ENCODE measurements at places on chromosomes 7 and 10.
A peak's percentile ranks its signal among the peaks of the same experiment; 100 is the strongest.

- DNase-seq, result no peak
Measured at GRCh38 chr7:106058928-106059324, 53.2 kb downstream of the SYPL1 start.

DNA sequence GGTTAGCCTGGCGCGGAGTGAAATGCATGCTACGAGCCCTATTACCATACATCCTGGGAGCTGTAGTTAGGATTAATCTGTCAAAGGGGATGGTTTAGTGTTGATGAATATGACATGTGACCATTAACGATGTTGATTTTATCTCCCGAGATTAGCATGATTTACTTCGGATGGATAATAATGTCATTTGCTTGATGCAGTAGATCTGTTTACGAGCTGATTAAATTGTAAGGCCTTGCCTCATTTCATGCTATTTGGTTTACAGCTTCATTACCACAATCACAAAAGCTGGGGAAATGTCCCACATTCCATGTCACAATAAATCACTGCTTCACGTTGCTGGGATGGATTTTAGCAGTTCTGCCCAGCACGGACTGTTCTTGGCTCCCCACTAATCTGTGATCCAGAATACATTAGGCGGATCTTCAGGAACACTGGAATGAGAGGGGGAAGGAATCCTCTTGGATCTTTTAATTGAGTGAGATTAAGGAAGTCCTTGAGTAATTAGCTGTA is 22.3 kb downstream of the ZNF503 start:
- DNase-seq, result peak; percentile 60

GRCh38 chr7:9891056-9891455 is 1082.6 kb upstream of the PHF14 start:
- DNase-seq, result no peak

DNA sequence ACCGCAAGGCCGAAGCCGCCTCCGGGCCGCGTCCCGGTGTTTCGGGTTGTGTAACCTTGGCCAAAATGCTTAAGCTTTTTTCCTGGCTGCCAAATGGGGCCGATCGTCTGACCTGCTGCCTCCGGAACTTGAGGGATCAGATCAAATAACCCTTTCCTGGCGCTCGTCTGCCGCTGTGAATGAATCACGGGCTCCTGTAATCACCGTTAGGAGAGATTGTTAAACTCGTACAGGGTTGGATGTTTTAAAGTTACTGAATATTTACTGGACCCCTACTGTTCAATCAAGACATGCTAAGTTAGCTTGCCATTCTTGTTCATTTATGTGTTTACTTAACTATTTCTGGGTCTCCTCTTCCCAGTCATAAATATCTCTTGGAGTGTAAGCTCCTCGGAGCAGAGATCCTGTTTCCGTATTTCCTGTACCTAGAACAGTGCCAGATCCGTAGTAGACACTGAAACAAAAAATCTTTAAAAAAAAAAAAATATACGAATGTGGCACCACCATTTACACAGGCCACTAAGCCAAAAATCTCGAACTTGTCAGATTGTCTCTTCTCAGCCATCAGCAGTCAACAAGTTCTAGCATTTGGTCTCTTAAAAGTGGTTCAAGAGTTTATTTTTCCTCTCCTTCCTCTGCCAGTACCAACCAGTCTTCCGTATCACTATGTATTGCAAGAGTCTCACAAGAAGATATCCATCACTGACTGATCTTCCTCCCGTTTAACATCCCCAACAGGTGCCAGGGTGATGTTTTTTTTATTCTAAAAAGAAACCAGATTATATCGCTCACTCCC is 650 bp upstream of the TM9SF3 start:
- peak; percentile 74 for DNase-seq

- no peak for DNase-seq
Measured at GRCh38 chr10:21487416-21488180, 37.9 kb downstream of the SKIDA1 start.

DNA sequence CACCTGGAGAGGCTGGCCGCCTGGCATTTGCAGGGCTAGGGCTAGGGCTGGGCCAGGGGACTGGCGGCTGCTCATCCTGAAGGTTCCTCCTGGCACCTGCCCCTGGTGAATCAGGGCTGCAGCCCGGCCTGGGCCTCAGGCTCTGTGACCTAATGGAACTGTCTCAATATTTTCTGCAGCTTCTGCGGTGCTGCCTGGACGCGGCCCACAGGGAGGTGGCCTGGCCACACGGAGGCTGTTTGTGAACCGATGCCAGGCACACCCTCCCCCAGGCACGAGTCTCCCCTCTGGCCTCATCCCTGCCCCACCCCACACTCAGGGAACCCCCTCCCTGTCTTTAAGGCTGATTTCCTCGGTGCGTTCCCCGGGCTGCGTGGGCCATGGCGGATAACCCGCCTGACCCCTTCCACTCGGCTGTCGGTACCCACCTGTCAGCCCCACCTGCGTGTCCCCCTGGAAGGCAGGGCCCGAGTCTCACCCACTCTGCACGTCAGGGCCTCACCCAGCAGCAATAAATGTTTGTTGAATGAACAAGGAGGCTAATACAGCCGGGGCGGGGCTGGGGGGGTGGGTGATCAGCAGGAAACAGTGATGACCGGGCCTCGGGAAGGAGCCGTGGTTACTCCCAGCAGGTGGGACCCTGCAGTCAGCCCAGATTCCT is 54.5 kb upstream of the DNAJB6 start:
- no peak for DNase-seq

GRCh38 chr10:44195112-44196007 is 189.5 kb downstream of the CXCL12 start:
- DNase-seq, result no peak

DNA sequence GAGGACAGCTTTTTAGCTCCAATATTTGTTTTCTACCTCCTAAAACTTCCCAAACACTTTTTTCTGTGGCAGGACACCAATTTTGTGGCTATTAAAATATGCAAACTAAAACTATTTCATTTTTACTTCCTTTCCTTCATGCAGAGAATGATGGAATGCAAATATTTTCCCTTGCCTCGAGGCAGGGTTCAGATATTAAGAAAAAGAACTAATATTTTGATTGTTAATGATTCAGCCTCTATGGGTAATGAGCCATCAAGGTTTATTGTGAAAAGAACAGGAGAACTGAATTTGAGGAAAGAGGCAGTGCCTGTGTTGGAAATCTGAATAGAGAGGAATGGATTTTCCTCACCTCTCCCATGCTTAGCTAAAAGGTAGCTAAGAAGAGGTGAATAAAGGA is 43.1 kb upstream of the CASD1 start:
- no peak for DNase-seq

GRCh38 chr10:69574571-69574978 is 1.4 kb upstream of the NEUROG3 start:
- no peak for DNase-seq

DNA sequence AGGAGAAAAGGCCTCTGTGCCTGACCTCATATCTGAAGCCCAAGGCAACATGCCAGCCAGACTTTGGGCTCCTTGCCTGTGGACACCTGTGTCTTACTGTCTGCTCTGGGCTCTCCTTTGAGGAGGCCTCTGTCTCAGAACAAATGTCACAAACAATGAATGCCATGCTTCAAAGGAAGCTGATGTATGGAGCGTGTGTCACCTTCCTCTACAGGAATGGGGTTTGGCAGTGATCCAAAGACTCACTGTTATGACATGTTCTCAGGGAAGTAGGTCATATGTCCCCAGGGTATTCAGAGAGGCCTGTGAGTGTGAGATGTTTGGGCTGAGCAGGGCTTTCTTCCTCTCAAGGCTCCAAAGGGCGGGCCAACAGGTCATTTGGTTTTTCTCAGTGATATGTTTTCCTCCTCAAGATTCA is 38.4 kb downstream of the PTPRE start:
- peak; percentile 4 for DNase-seq

DNA sequence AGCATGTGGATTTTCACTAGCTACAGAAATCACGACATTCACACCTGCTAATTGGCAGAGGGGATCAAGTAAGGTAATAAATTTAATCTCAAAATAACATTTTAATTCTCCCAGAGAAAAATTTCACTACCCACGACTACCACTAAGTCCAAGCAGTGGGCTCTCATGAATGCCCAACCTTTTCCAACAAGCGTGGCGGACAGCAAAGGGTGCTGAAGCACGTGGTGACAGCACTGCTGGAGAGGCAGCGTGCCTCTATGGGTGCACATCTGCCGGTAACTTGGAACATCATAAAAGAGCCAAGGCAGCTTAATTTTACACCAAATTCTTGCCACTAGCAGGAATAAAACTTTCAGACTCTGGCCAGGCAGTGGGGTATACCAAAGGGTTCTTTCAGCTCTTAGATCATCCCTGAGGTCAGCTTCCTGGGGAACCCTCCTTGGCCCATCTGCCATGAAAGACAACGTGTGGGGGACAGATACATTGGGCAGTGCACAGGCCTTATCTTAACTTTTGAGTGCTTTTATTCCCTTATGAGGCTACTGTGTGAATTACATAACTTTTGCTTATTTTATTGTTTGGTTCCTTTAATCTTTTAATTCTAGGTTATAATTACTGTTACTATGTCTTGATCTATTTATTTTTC is 206.7 kb upstream of the KCTD7 start:
- no peak for DNase-seq

- DNase-seq, result peak; percentile 47
Measured at GRCh38 chr10:69407621-69408301, 9.0 kb downstream of the TACR2 start.

DNA sequence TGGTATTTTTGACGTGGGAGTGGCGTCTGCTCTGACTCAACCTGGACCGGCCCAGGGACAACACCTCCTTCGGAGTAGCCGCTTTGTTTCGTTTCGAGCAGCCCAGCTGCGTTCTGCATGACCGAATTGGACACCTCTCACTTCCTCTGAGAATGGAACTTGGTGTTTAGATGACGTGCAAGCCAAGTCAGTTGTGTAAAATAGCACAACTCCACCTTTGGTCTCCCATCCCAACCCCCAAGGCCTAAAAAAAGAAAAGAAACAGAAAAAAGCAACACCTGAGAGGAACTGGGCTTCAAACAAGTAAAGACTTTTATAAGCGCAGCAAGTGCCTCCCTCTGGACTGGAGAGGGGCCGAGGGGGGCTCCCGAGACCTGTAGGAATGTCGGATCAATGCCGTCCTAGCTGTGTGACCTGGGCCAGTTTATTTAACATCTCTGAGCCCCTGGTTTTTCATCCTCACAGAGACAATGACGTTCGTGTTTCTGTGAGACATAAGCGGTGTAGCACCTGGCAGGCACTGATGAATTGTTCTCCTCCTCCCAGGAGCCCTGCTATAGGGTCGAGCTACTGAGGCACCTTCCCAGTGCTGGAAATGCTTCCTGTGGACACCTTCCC is 52.0 kb upstream of the SMNDC1 start:
- no peak for DNase-seq

GRCh38 chr7:13262929-13263530 is 575.6 kb downstream of the ARL4A start:
- DNase-seq, result peak; percentile 51

GRCh38 chr7:26657206-26657641 is 207.2 kb downstream of the SKAP2 start:
- DNase-seq, result peak; percentile 37

DNA sequence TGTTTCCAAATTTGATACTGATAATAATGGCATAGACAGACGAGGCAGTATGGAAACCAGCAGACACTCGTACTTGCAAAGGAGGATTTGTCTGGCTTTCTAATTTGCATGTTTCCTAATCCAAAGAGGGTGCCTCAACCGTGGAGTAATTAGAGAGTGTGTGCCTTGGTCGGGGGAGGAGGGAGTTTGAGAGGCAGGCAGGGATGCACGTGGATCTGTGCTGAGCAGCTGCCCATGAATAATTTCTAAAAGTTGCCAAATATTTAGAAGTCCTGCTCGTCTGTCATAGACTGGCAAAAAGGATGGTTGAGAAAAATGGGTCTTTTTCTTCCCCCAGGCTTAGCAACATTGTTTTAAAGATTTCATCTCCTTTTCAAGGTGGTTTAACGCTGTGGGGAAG is 69.4 kb downstream of the PTPRE start:
- peak; percentile 78 for DNase-seq

- DNase-seq, result no peak
Measured at GRCh38 chr10:96746503-96746902, 26.2 kb upstream of the PIK3AP1 start.

- DNase-seq, result no peak
Measured at GRCh38 chr10:93085272-93085859, 11.7 kb downstream of the CYP26A1 start.

GRCh38 chr10:99540657-99541531 is 8.2 kb downstream of the NKX2-3 start:
- DNase-seq, result no peak

DNA sequence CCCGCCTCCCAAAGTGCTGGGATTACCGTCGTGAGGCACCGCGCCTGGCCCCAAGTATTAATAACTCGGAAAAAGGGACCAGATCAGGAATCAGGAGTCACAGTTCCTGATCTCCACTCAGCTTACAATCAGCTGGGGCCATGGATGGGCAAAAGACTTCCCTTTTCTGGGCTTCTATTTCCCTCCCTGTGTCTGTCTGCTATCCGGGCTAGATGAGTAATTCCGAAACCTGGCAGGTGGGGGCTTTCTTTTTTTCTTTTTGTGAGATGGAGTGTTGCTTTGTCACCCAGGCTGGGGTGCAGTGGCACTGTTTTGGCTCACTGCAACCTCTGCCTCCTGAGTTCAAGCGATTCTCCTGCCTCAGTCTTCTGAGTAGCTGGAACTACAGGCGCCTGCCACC is 11.6 kb downstream of the RPS24 start:
- no peak for DNase-seq

DNA sequence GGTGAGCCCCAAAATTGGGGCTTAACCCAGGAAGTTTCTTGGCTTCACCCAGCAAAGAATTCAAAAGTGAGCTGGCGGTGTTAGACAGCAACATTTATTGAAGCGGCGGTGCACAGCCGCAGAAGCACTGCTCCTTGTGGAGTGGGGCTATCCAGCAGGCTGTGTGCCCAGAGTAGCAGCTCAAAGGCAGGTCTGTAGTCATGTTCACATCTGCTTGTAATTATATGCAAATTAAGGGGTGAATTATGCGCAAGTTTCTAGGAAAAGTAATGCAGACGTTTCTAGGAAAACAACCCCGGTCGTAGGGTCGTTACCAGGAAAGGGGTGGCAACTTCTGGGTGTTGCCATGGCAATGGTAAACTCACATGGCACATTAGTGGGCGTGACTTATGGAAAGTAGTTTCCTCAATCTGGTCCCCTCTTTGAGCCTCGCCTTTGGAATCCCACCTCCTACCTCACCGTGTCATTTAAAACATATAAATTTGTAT is 13.7 kb upstream of the KBTBD2 start:
- DNase-seq, result no peak

GRCh38 chr10:132616996-132617736 is 79.6 kb downstream of the INPP5A start:
- DNase-seq, result no peak
